ENCODE measurements at places on chromosomes 12 and 14.

- no peak for DNase-seq
Measured at GRCh38 chr12:94207849-94208621, 59.7 kb downstream of the PLXNC1 start.

DNA sequence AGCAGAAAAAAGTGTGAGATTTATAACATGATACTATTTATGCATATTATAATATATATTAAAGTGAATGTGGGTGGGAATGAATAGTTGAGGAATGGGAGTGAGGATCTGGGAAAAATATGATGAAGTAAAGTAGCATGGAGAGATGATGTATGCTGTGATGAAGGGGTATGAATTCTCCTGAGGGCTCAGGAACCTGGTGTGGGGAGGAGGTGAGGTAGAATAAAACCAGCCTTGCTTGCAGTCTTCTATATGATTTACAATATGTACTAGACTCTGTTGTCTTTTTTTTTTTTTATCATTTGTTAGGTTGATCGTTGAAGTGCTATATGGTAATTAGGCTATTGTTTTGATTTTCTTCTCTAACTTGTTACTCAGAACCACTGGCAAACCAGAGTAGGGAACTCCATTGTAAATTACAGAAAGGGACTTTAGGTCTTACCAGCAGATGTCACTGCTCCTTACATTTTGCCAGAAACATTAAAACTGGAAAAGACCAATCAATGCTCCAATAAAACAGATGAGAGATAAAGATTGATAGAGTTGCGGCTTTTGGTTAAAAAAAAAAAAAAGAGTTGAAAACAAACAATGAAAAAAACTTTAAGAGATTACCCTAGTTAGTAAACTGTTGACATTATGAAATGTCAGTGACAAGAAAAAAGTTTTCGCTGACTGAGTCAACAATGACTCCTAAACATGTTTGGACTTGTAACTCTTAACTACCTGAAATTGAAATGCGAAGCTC lies 39.9 kb downstream of the ATL1 start:
- DNase-seq, result no peak

- no peak for DNase-seq
Measured at GRCh38 chr12:89072294-89073026, 279.8 kb downstream of the DUSP6 start.

DNA sequence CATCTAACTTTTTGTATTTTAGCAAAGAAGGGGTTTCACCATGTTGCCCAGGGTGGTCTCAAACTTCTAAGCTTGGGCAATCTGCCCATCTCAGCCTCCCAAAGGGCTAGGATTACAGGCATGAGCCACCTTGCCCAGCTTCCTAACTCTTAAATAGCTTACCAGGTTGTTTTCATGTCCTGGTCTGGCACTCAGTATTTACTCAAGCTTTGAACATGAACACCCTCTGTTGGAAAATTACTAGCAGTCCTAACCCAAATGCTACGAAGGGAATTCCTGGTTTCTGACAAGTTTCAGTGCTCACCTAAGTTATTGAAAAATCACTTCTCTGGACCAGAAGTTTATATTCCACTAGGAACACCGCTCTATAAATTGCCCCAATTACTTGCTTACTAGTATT lies 32.5 kb upstream of the GCH1 start:
- no peak for DNase-seq

GRCh38 chr12:15278816-15279658 lies 43.3 kb upstream of the PTPRO start:
- DNase-seq, result no peak

Measured in stimulated activated CD8-positive, alpha-beta memory T cell treated with anti-CD3 and anti-CD28 coated beads, Interleukin-2, amount 100 ng/mL, for 1 hour (primary cell).